ENCODE measurements at places on chromosomes 16 and 17. TPM values are rescaled to one million over a fixed set of nuclear protein-coding genes. Genes with fewer than 3 reads are reported as not detected.

GRCh38 chr16:58348986-58349385, 43.3 kb upstream of the GINS3 start:
- no peak for DNase-seq

Gene RPH3AL
- total RNA-seq, result 2.5 TPM

GRCh38 chr16:4606354-4606753, 8.3 kb downstream of the UBALD1 start:
- DNase-seq, result no peak

DNA sequence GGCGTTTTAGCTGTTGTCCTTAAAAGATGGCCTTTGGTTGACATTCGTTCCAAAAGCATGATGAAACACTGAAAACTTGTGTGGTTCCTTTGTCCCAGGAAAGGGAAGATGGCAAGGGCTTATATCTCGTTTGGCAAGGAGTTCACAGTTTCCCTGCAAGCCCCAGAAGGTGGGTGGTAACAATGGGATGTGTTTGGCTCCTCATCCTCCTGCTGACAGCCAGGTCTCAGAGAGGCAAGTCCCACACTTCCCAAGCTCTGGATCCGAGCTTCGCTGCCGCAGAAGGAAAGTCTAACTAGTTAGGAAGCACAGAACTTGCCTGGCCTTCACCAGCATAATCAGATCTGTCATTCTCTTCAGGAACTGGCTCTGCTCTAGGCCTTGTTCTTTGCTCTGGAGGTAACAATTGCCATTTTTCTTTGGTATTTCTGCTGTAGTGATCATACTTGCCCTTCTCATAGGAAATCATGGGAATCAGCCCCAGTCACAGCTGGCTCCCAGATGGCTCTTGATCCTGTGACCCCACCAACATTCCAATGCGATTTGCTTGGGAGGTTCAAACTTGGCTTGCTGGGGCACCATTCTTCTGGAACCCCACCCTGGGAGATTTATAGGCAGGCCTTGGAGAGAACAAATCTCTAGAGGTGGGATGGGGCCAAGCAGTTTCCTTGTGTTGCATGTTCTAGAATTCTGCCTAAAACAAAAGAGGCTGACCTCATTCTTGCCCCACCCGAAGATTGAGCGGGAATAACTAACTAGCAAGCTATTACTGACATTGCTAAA, 17.9 kb downstream of the KPNA2 start:
- DNase-seq, result no peak

DNA sequence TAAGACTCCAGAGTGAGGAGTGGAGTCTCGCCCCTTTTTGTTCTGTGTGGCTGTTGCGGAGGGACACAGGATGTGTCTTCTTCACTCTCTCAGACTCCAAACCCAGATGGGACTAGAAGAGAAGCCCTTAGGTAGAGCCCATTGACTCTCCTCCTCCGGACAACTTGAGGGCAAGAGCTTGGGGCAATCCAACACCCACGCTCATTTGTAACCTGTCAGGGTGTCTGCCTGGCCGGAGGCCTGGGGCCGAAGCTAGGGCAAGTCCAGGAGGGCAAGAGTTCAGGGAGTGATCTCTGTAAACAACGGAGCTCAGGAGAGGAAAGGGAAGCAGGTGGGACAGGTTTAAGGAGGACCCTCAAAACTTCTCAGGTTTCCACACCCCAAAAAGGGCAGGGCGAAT, 1.4 kb upstream of the HOXB1 start:
- no peak for DNase-seq

- no peak for DNase-seq
Observed at GRCh38 chr17:37429039-37429438, 22.4 kb downstream of the TADA2A start.

DNA sequence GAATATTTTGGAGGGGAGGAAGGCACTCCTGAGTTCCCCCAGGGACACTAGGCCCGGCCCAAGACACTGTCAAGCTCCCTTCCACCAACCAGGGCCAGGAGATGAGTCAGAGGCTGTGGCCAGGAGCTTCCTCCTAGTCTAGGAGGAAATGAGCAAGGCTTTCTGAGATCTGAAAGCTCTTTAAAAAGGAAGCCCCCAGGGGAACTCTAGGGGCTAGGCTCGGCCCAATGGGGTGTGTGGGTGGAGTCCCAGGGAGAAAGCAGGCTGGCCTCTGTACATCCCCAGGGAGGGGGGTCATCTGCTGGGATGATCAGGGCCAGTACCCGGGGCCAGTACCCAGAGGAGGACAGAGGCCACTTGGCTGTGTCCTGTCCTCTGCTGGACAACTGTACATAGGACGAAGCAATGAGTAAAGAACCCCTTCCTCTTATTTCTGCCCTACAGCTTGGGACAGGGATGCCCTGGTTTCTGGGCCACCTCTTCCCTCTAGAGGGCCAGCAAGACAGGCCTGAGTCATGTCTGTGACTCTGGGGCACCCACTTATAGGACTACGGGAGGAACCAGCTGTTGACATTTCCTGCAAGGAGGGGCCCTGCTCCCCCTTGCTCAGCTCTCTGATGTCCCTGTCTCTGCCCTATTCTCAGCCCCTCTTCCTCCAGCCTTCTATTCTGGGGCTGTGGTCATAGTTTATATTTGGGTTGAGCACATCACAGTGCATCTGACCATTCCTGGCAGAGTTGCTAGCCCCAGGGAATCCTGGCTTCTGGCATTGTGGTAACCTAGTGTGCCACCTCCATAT, 2.7 kb downstream of the FHOD1 start:
- peak; percentile 87 for DNase-seq

DNA sequence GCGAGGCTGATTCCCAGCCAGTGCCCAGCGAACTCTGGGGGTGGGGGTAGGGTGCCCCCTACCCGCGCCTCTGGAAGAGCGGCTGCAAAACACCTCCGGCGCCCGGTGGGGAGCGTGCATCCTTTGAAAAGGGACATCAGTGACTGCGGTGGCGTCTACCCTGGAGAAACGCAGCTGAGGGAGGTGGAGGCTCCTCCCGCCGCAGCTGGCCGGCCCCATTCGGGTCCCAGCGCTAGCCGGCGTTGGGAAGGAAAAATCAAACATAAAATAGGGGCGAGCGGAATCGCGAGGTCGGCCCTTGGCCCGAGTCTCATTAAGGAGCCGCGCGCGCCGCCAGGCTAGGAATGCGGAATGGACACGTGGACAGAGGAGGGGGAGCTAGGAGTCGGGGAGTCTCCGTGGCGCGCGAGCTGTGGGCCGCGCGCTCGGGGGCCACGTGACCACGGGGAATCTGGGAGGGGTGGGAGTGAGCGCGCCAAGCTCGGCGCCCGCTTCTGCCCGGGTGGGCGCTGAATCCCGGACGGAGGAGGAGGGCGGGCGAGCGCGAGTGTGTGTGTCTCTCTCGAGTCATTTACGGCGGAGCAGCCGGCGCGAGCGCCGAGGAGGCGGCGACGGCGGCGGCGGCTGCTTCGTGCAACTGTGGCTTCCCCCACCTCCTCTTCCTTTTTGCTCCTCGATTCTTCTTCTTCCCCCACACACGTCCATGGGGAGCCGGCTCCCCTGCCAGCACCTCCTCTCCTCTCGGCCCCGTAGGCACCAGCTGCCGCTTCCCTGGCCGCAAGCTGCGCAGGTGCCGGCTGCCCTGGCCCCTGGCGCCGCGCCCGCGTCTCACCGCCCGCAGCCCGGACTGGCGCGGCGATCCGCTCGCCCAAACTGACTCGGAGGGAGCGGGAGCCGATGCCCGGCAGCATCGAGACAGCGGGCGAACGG, at the start of gene TMEM132E:
TMEM132E (plus strand) TSS at position 566 of the 930 bp plus-strand sequence. CDS start 1,495 bp downstream, outside the sequence.
- no peak for DNase-seq

GRCh38 chr16:65663774-65664173, 541.9 kb upstream of the CDH11 start:
- DNase-seq, result peak; percentile 12

Gene NEUROD2
- not detected for total RNA-seq

GRCh38 chr17:57740235-57740528, 4.9 kb downstream of the CCDC182 start:
- no peak for DNase-seq

DNA sequence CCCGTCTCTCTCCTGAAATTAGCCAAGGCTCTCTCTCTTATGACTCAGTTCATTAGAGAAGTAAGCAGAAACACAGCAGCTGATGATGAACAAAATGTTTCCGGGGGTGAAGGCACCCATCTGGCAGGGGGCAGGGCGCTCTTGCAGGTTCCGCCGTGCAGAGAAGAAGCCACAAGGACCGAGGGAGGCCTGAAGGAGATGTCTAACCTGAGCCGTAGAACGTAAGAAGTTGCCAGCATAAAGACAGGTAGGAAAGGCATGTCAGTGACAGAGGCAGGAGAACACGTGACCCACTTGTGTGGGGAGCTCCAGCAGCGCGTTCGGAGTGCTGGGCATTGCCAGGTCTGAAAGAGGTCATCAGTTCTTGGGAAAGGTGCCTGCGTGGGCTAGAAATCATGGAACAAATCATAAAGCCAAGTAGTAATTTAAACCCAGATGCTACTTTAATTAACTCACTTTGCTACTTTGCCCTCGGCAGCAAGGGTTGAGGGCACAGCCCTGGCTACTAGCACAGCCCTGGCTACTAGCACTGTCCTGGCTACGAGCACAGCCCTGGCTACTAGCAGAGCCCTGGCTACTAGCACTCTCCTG, 198.6 kb downstream of the RPTOR start:
- no peak for DNase-seq

Gene CACNG5
- not detected for total RNA-seq

DNA sequence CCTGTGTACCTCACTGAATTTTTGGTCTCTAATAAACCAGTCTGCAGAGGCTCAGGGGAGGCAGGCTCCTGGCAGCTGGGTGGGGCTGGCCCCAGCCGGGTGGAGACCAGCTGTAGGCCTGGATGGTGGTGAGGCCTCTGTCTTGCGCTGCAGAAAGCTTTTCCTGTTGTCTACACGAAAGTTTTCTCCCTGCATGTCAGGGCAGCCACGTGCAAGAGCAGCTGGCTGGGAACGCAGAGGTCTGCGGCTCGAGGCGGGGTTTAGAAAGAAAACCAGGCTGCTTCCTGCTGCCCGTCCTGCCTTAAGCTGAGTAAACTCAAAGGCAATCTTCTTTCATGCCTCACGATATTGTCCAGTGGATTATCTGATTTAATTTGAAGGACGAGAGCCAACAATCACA, 2.4 kb downstream of the SERPINF1 start:
- peak; percentile 33 for DNase-seq

DNA sequence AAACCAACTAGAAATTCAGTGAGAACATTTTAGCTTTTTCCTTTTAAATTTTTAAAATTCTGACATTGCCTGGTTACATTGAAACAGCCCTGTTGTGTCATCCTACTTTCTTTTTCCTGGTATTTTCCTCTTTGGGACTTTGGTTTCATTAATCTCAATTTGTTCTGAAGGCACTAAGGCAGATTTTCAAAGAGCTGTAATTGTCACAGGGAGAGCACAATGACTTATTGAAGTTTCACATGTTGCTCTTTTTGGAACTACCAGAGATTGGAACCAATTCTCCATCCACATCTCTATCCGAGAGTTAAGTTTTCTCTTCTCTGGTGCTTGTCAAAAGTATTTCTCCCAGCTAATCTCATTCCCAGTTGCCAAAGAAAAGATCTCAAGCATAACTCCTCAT, 144.7 kb upstream of the TBX2 start:
- DNase-seq, result no peak

- no peak for DNase-seq
Observed at GRCh38 chr16:26441178-26441577, 625.5 kb upstream of the C16orf82 start.

- DNase-seq, result no peak
Observed at GRCh38 chr16:30894540-30895368, 877 bp upstream of the BCL7C start.

Gene EVI2A
- 10.7 TPM for total RNA-seq

DNA sequence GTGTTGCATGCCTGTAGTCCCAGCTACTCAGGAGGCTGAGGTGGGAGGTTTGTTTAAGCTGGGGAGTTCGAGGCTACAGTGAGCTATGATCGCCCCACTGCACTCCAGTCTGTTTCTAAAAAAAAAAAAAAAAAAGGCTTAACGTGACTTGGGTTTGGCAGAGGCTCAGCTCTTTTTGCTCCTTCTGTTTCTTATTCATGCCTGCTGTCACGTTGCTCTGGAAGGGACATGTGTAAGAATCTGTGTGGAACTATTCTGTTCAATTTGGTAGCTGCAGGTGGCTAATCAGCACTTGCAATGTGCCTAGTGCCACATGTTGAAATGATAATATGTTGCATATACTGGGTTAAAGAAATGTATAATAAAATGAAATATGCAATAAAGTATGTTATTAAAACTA, 20.9 kb upstream of the SYT17 start:
- no peak for DNase-seq

DNA sequence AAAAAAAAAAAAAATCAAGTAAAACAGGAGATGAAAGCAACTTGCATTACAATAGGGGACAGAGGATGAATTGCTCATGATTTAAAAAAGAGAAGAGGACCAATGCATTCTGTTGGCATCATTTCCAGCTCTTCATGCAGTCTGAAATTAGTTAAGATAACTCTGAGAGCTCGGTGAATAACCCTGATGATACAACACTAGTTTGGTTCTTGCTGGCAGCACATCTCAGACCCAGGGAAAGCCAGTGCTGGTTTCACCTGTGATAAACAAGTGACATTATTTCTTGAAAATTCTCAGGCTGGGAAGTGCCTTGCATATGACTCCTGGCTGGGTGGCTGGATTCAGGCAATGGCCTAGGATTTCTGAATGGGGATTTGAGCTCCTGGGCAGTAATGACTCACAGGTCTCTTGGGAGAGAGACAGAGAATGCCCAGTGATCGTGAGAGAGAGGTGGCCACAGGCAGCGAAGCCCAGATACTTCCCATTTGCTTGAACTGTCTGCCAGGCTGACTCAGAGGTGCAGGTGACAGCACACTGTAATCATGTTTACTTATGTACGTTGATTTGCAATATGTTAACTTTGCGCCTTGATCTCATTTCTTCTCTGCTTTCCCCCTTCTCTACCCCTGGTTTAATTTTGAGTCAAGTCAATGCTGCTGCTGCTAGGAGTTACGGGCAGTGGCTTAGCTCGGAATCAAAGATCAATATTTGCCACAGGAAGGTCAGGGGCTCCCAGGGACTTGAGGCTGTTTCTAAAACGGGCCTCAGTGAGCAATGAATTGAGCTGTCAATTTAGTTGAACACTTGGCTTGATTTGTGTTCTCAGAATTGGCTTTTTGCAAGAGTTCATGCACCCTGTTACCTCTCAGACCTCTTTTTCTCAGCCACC, 27.1 kb downstream of the ARSG start:
- DNase-seq, result peak; percentile 66

Measured in SJSA1 (cell line).